ENCODE measurements at places on chromosomes 2 and 18. TPM values are rescaled to one million over a fixed set of nuclear protein-coding genes. Genes with fewer than 3 reads are reported as not detected.

DNA sequence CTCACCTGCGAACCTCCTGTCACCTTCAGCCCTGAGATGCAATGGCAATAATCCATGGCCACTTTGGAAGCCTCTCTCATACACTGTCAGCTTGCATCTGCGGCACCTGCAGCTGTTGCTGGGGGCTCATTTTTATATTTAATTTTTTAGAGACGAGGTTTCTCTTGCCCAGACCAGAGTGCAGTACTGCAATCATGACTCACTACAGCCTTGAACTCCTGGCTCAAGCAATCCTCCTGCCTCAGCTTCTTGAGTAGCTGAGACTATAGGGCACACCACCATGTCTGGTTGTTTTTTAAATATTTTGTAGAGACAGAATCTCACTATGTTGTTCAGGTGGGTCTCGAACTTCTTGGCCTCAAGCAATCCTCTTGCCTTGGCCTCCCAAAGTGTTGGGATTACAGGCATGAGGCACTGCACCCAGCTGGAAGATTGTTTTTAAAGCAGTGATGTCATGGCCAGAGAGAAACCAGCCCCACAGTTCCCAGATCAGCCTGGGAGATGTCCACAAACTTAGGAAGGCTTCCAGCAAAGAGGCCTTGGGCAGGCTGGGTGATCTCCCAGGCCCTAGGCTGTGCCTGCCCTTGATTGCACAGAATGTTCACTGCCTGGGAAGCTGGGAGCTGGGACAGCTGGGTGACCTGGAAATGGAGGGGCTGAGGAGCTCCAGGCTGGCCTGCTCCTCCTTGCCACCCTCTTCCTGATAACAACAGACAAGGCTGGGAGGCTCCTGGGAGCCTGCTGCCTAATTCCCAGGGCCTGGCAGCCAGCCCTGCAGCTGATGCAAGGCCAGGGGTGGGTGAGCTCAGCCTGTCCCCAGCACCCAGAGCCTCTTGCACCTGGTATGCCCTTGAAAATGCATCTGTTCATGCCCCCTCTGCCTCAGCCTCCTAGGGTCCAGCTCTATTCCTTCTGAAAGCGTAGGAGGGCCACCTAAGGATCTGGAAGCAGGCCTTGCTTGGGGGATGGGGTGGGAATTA lies 27.1 kb downstream of the SH2D6 start:
- H3K36me3 ChIP-seq: no peaks in the 10 kb centered on the region
- H3K27ac ChIP-seq: peak overlapping the region; percentile 66
- H3K27me3 ChIP-seq: no peaks in the 10 kb centered on the region
- H3K4me3 ChIP-seq: no peak overlapping the region
- peaks cover 8% of the 10 kb centered on the region for H3K4me1 ChIP-seq
- DNase-seq: peak; percentile 34

GRCh38 chr2:81195017-81195773 lies 890.6 kb upstream of the LRRTM1 start:
- no peaks in the 10 kb centered on the region for H3K4me1 ChIP-seq
- H3K27ac ChIP-seq: no peak overlapping the region
- no peaks in the 10 kb centered on the region for H3K36me3 ChIP-seq

DNA sequence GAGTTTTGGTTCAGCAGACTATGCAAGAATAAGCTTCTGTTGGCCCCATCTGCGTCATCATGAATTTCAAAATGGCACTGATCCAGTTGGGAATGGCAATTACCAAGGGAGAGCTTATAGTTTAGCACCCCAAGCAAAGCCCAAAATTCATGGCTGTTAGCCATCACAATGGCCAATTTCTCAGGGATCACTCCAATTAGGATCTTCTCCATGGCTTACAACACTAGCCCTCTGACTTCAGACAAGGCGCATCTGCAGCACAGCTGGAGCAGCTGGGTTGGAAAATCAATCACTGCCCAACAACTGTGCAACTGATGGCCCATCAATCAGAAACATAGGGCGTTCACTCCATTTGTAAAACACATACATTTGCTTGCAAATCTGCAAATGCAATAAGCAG lies 273.6 kb downstream of the SRBD1 start:
- peaks cover 10% of the 10 kb centered on the region for H3K4me1 ChIP-seq
- H3K27ac ChIP-seq: no peak overlapping the region
- H3K27me3 ChIP-seq: peaks cover 42% of the 10 kb centered on the region
- no peak overlapping the region for H3K4me3 ChIP-seq

DNA sequence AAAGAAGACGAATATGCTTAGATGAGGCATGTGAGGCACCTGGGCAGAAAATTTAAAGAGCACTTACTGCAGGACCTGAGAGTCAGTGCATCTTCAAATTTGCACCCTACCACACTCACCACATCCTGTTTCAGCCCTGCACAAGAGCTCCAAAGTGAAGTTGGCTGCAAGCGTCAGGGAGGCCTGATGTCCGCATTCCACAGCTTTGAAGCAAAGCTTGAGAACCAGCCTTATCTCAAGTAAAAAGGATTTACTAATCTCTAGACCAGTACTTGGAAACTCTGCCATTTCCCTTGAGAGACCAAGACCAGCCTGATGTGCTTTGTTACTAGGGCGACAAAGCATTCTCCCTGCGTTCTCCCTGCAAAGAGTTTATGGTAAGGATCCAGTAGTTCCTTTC lies 3.4 kb upstream of the ASNSD1 start:
- no peak overlapping the region for H3K27ac ChIP-seq
- peaks cover 8% of the 10 kb centered on the region for H3K4me1 ChIP-seq
- H3K36me3 ChIP-seq: no peaks in the 10 kb centered on the region
- no peak for DNase-seq
- H3K4me3 ChIP-seq: no peak overlapping the region
- no peaks in the 10 kb centered on the region for H3K27me3 ChIP-seq

GRCh38 chr2:126827371-126827770 lies 71.3 kb upstream of the TEX51 start:
- no peak for DNase-seq
- H3K4me3 ChIP-seq: no peak overlapping the region
- no peaks in the 10 kb centered on the region for H3K4me1 ChIP-seq

GRCh38 chr18:63823516-63824219 lies 48.5 kb downstream of the SERPINB7 start:
- H3K27me3 ChIP-seq: no peaks in the 10 kb centered on the region
- H3K36me3 ChIP-seq: no peaks in the 10 kb centered on the region

DNA sequence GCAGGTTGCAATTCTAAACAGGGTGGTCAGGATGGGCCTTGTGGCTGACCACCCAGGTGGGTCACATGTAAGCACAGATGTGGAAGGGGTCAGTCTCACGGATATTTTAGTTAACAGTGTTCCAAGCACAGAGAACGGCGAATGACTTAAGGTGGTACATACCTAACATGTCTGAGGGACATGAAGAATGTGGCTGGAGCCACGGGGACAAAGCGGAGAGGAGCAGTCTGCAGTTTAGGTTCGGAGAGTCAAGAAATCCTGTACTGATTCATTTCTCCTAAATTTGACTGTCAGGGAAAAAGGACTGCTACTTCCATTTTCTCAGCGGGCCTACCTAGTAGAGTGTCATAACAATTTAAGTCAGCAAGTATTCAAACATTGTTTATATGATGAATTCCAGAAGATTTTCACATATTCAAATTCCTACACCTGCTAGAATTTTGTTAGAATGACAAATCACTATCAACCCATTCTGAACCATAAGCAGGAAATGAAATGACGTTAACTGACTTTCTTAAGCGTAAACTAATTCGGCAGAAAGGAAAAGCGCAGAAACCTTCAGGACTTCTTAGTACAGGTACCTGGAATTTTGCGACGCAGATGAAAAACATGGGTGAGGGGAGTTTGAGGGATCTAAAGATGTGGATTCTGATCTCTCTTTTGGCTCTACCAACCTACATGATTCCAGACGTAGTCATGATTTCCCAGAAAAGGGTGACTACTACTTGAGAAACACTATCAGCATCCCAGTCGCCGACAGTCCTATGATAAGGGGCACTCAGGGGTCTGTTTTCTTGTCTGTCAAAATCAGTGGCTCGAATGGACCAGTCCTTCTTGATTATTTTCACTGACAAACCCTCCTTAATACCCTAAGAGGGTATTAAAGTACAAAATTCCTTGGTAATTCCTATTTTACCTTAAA lies 41.3 kb downstream of the PTPN2 start:
- H3K27me3 ChIP-seq: no peaks in the 10 kb centered on the region
- no peak overlapping the region for H3K4me3 ChIP-seq
- DNase-seq: no peak
- H3K4me1 ChIP-seq: peaks cover 65% of the 10 kb centered on the region

DNA sequence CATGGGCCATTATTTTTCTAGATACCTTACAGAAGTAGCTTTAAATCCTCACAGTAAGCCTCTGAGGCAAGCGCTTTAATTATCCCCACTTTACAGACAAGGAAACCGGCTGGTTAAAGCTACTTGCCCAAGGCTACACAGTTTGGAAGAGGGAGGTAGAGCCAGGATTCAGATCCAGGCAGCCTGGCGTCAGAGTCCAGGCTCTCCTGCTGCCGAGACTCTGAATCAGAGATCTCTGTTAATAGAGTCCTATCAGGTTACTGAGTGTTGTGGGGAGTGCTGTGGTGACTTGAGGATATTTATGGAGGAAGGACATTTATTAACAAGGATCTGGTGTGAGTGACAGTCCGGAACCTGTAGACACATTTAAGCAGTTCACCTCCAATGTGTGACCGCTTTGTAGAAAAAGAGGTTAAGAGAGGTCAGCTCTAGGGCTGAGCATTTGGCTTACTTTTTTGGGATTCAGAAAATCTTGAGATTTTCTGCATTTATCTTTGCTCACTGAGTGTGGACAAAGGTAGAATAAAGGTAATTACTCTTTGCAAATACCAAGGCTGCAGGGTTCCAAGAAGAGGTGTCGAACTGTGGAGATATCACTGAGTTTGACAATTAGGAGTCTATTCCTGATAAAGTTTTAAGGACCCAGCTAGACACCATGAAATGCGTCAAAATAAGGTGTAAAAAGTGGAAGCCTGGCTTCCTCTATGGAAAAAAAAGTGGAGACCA lies 1.6 kb upstream of the CEP192 start:
- H3K4me1 ChIP-seq: peaks cover 15% of the 10 kb centered on the region
- H3K27me3 ChIP-seq: no peaks in the 10 kb centered on the region
- H3K27ac ChIP-seq: peak overlapping the region; percentile 74
- peaks cover 46% of the 10 kb centered on the region for H3K36me3 ChIP-seq
- H3K4me3 ChIP-seq: peak overlapping the region; percentile 90

DNA sequence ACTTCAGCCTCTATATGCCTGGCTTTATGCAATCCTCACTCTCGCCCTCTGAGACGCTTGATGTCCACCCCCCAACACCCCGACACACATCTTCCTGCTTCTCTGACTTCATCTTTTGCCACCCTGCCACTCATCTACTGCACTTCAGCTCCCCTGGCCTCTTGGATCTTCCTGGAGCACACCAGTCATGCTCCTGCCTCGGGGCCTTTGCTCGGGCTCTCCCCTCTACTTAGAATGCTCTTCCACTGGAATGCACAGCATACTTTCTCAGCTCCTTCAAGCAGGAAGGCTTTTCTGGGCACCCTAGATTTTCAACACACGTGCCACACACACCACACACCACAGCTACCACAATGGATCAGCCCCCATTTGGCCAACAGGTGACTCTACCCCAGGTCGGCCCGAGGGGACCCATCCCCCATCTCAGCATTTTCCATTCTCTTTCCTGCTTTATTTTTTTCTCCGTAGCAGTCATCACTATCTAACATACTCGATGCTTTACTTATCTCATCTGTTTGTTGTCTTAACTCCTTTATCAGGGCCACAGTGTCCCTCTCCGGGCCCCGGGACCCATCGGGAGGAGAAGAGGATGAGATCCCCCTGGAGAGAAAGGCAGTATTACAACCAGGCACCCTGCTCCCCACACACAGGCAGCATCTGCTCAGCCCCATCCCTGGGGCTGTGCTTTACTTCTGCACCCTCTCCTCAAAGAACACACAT lies 2.3 kb downstream of the RUFY4 start:
- H3K36me3 ChIP-seq: peaks cover 8% of the 10 kb centered on the region
- no peak overlapping the region for H3K27ac ChIP-seq
- peaks cover 8% of the 10 kb centered on the region for H3K4me1 ChIP-seq
- DNase-seq: no peak

DNA sequence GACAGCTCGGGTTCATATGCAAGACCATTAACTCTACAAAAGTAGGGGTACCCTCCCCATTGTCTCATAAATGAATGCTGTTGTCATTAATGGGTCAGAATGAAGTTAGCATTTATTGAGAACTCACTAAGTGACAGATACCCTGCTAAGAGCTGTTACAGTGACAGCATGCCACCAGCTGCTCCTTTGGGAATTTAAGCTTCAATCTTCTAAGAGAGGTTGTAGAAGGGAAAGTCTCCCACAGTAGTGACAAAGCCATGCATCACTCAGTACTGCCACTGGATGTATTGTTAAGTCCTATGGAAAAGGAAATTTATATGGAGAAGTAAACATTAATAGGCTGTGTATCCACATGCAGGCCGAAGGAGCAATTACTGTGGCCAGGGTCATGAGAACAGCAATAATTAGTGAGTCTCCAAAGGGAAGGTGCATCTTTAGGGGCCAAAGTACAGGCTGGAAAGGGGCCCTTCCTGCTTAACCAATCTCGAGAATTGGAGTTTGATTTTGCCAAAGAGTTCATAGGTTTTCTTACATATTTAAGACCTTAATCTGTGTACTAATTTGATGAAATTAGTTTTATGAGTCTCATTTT lies 64.5 kb upstream of the FAM124B start:
- H3K4me1 ChIP-seq: no peaks in the 10 kb centered on the region
- no peaks in the 10 kb centered on the region for H3K27me3 ChIP-seq
- DNase-seq: no peak
- H3K4me3 ChIP-seq: no peak overlapping the region

DNA sequence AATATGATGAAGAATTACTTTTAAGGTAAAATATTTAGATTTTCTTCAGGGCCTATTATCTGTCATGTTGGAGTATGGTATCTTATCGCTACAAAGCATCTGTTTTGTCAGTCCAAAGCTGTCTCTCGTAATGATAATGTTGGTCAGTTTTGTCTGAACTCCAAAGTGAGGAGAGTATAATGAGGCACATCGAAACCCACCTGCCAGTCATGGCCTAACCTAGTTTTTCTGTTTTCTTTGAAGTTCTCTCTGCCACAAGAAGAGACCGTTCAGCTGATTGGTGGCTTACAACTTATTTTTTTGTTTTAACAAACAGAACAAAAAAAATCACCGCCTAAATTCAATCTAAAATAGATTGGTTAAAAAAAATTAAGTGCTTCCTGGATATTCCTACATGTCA lies 1387.9 kb downstream of the RPIA start:
- H3K4me1 ChIP-seq: no peaks in the 10 kb centered on the region
- H3K27ac ChIP-seq: no peak overlapping the region
- peaks cover 24% of the 10 kb centered on the region for H3K27me3 ChIP-seq
- H3K36me3 ChIP-seq: no peaks in the 10 kb centered on the region

GRCh38 chr2:12718015-12718671 lies 1.4 kb downstream of the TRIB2 start:
- peak overlapping the region; percentile 29 for H3K27ac ChIP-seq
- peaks cover 29% of the 10 kb centered on the region for H3K36me3 ChIP-seq
- H3K4me1 ChIP-seq: peaks cover 29% of the 10 kb centered on the region
- DNase-seq: no peak
- peak overlapping the region; percentile 73 for H3K4me3 ChIP-seq
- H3K27me3 ChIP-seq: peaks cover 18% of the 10 kb centered on the region

GRCh38 chr2:119142824-119143223 lies 15.7 kb downstream of the C1QL2 start:
- no peak overlapping the region for H3K4me3 ChIP-seq
- no peaks in the 10 kb centered on the region for H3K4me1 ChIP-seq
- H3K27ac ChIP-seq: no peak overlapping the region
- peaks cover 98% of the 10 kb centered on the region for H3K27me3 ChIP-seq

KHK gene
- total RNA-seq: 4.2 TPM

FAM110C gene
- total RNA-seq: 17.9 TPM

TMEM18 gene
- total RNA-seq: 18.9 TPM

SOWAHC gene
- total RNA-seq: 19.1 TPM

SP5 gene
- 0.73 TPM for total RNA-seq

LYPD1 gene
- 34.3 TPM for total RNA-seq
